ENCODE measurements at places on chromosomes 7 and 10.
A peak's percentile ranks its signal among the peaks of the same experiment; 100 is the strongest.

- DNase-seq = no peak
These were observed 46.6 kb downstream of the HERPUD2 start for GRCh38 chr7:35648367-35648766.

DNA sequence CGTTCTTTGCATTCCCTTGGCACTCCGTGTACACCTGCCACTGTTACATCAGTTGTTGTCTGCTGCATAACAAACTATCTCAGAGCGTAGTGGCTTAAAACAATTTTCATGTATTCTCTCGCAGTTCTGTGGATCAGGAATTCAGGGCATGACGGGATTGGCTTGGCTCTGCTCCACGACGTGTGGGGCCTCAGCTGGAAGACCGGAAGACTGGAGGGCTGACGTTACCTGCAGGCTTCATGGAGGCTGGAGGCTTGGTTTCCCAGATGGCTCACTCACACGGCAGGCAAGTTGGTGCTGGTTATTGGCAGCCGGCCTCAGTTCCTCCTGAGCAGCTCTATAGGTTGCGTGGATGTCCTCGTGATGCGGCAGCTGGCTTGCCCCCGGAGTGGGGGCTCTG, 25.5 kb downstream of the NYAP1 start:
- peak; percentile 67 for DNase-seq

DNA sequence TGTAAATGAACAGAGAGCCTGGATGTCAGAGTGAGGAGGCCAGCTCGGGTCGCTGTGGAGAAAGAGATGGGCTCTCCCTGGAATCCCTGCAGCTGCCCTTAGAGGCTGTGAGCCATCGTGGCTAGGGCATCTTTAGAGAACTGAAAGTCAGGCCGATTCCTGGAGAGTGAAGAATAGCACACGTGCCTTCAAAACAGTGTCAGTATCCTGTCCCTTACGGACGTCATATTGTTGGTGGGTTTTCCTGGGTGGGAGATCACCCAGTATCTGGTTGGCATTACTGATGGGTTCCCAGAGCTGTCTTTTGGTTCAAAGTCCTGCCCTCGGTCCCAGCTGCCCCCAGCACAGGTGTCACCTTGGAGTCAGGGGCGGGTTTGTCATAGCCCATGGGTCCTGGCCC, 25.3 kb downstream of the IKZF1 start:
- DNase-seq = no peak

DNA sequence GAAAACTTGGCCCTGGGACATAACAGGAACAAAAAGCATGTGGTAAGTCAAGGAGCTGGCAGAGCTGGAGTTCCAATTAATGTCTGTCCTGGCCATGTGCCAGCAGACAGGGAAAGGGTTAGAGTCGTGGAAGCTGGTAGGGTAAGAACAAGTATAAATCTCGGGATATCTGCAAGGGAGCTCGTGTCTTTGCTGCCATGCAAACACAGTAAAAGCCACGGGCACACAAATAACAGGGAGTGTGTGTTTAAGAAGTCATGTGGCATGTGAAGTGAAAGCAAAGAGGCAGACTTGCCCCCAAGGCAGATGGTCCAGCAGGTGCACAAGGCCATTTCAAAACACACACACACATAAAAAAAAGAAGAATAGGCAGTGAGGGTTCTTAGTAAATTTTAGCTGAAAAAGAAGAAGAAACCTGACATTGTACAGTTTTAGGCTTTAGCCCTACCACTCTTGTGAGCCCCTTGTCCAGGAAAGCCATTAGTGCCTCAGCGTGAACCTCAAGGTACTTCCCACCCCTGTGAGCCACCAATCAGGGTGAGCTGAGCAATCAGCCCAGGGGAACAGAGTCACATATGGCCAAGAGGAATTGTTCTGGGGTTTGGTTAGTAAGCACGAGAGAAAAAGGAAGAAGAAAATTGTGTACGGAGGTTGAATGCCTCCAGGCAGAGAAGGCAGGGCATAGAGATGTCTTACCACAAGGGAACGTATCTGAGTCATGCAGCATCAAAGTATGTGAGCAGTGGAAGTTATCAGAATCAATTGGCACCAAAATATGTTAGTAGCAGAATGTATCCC, 32.8 kb upstream of the ARHGAP12 start:
- peak; percentile 75 for DNase-seq

DNA sequence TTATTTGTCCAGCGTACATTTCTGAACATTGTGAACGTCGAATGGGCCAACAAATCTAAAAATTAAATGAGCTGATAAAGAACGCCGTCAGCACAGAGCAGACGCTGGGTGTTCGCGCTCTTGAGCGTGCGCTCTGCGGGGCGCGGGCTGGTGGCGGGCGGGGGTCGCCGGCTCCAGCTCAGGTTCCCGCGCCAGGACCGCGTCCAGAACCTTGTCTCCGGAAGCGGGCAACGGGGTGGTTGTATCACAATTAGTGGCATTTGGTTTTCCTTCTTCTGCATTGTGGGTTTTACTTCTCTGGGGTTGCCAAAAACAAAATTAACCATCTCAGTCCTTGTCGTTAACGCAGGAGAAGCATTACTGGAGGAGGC, 2.4 kb downstream of the CYP2E1 start:
- no peak for DNase-seq

DNA sequence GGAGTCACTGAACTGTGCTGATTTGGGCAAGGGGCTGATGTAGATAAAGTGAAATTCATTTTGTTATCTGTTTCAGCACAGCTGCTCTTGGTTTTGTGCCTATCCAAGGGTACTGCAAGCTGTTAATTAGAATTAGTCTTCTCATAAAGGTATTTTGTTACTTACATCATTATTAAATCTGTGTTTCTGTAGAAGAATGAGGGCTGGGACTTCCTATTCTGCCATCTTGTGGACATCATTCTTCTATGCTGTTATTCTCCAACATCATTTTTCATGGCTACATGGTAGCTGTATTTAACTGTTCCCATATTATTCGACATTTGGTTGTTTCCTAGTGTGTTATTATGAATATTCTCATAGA, 76.2 kb upstream of the CCDC71L start:
- DNase-seq = no peak

All from prostate gland (tissue), 2 donors.